ENCODE measurements at places on chromosomes 16 and 17.

DNA sequence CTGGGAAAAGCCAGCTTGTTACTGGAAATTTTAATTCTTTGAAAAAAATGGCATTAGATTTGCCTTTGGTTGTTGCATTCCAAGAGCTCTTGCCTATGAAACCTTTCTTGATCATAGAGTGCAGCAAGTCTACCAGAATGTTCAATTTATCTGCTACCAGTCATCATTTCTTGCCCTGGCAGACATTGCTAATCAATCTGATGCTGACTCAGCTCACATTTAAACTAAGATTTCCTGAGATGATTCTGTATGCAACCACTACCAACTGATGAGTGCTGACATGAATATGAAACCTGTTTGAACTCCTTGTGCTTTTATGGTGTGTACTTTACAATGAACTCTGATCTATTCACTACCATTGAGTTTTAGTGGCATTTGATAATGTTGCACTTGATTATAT, 166.5 kb upstream of the SALL1 start:
- no peak for DNase-seq

DNA sequence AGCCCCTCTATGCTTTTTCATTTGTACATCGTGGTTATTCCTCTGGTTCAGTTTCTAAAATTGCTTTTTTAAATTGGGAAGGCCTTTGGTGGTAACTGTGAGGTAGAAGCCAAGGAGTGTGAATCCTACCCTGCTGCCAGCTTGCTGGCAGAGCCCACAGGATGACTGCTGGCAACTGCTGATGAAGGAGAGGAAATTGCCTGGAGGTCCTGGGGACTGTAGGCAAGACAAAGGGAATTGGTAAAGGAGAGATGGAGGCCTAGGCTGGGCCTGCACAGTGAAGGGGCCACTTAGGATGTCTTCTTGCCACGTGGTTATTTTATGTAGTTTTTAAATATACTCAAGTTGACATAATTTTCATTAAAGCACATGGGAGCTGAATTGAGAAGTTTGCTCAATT, 15.8 kb downstream of the C17orf58 start:
- no peak for DNase-seq

DNA sequence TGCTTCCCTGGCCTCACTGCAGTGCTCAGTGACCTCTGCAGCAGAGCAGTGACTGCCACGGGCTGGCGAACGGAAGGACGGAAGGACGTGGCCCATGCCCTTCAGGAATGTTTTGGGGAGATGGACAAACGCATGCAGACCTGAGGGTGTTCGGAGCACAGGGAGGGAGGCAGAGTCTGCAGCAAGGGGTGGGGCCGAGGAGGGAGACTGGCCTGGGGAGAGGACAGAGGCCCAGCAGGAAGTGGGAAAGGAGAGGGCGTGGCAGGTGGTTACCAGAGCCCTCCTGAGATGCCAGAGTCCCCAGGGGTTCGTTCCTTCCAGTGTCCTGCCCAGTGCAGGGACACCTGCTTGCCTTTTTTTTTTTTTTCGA, 21.9 kb downstream of the ADORA2B start:
- DNase-seq = no peak

GRCh38 chr16:74667255-74667700, 601 bp upstream of the RFWD3 start:
- DNase-seq = peak; percentile 54

GRCh38 chr16:83533193-83533592, 274.6 kb upstream of the HSBP1 start:
- DNase-seq = no peak

GRCh38 chr16:71848622-71849021, 2.8 kb downstream of the ATXN1L start:
- DNase-seq = no peak

DNA sequence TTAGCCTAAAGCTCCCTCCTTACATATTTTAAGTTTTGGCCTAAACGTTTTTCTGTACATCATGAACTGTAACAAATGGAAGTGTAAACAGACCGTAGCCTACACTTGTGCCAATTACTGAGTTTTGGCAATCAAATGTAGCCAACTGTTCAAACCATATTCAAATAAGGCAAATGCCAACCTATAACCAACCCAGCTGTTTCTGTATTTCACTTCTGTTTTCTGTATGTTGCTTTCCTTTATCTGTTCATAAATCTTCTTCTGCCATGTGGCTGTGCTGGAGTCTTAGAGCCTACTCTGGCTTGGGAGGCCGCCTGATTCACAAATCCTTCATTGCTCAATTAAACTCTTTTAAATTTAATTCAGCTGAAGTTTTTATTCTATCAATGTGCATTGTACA, 6.9 kb upstream of the C16orf78 start:
- no peak for DNase-seq

DNA sequence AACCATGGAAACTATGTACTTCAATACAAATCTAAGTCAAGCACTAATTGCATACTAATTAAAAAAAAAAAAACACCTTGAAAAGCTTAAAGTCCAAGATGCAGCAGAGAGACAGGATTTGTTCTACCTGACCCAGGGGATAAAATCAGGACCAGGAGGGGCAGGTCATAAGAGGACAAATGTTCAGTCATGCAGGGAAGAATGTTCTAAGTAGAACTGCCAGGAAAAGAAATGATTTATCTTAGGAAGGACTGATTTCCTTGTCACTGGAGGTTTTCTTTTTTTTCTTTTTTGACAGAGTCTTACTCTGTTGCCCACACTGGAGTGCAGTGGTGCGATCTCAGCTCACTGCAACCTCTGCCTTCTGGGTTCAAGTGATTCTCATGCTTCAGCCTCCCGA, 9.1 kb upstream of the GHDC start:
- no peak for DNase-seq

GRCh38 chr17:2704890-2705248, 6.7 kb downstream of the CLUH start:
- DNase-seq = no peak

DNA sequence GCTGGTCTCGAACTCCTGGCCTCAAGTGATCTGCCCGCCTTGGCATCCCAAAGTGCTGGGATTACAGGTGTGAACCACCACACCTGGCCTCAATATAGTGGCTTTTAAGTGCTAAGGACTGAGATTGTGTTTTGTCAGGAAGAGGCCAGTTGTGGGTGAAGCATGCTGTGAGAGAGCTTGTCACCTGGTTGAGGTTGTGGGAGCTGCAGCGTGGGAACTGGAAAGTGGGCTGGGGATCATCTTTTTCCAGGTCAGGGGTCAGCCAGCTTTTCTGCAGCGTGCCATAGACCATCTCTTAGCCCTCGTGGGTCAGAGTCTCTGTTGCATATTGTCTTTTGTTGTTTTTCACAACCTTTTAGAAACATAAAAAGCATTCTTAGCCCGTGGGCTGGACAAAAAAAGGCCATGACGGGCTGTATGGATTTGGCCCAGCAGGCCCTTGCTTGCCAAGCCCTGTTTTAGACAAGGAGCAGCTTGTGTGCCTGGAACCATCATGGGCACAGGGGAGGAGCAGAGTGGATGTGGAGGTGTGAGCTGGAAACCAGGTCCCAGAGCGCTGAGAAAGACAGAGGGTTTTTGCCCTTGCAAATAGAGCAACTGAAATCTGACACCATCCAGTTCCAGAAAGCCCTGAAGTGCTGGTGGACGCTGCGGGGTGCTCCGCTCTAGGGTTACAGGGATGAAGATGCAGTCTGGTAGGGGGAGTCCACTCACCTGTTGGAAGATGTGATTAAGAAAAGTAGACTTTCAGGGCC, 5.5 kb downstream of the BIRC5 start:
- DNase-seq = no peak

GRCh38 chr17:21278450-21279197, 5.9 kb upstream of the MAP2K3 start:
- peak; percentile 46 for DNase-seq

DNA sequence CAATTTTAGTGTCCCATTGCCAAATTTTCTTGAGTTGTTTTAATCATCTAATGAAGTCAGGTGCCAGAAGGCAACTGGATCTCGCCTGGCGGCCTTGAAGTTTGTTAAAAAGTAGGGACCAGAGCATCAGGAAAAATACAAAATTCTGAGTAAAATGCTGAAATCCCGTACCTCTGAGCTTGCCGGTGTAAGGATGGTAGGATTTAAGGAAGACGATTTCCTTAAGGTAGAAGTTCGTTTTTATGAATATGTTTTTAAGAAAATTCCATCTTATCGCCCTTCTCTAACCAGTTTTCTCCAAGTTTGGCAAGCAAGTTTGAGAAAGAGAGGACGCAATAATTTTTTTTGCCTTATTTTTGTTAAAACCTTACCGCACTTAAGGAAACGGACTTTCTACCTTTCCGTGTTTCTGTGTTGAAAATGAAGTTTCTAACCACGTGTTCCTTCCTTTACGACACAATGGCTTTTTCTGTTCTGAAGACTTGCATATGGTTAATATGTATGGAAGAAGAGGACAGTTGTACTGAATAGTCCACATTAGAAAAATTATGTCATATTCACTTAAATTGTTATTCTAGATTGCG, 748 bp downstream of the ATF7IP2 start:
- no peak for DNase-seq

DNA sequence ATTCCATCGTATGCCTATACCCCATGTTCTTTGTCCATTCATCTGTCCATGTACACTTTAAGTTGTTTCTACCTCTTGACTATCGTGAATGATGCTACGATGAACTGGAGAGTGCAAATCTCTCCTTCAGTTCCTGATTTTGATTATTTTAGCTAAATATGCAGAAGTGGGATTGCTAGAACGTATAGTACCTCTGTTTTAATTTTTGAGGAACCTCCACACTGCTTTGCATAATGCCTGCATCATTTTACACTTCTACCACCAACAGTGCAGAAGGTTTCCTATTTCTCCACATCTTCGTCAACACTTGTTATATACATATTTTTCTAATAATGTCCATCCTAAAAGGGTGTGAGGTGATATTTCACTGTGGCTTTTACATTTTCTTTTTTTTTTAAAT, 43.9 kb downstream of the SDR42E1 start:
- DNase-seq = no peak

GRCh38 chr17:76090517-76091129, 11.6 kb downstream of the ZACN start:
- DNase-seq = no peak

- DNase-seq = no peak
These were observed 38.1 kb downstream of the PHKB start for GRCh38 chr16:47499080-47499699.

- peak; percentile 40 for DNase-seq
These were observed 59.5 kb upstream of the CACNG4 start for GRCh38 chr17:66904760-66905624.

GRCh38 chr17:30558686-30559545, 81.7 kb downstream of the GOSR1 start:
- DNase-seq = no peak

GRCh38 chr17:6413065-6413464, 21.9 kb downstream of the AIPL1 start:
- no peak for DNase-seq

DNA sequence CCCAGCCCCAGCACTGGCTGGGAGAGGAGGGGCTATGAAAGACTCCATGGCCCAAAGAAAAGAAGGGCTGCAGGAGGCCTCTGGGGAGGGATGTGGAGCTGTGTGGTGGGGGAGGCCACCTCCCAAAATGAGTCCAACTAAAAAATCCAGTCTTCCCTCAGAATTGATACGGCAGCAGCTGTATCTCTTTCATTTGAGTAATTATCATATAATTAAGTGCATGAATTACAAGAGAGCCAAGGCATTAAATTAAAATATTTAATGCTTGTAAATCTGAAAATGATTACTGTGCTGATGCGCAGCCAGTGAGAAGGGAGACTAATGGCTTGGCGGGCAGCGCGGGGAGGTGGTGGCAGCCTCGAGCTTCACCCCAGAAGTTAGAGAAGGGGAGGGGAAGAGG, 192.8 kb downstream of the C16orf78 start:
- no peak for DNase-seq

- DNase-seq = peak; percentile 71
These were observed 7.4 kb downstream of the CDK5RAP3 start for GRCh38 chr17:47978324-47978723.

GRCh38 chr17:3127451-3127850, at the start of gene OR1G1:
Gene OR1G1 (minus strand): TSS chr17:3127551. CDS start chr17:3127551, 0 bp downstream.
- no peak for DNase-seq

GRCh38 chr17:82031303-82031884, at the start of gene RAC3:
Gene RAC3 (plus strand): TSS chr17:82031678. CDS start chr17:82031762, 84 bp downstream.
- DNase-seq = no peak

GRCh38 chr17:57406131-57406980, 150.0 kb downstream of the MSI2 start:
- no peak for DNase-seq

- no peak for DNase-seq
These were observed 409.5 kb downstream of the CA10 start for GRCh38 chr17:51748749-51749604.

- DNase-seq = peak; percentile 69
These were observed 5.4 kb upstream of the FSCN2 start for GRCh38 chr17:81522491-81523401.

DNA sequence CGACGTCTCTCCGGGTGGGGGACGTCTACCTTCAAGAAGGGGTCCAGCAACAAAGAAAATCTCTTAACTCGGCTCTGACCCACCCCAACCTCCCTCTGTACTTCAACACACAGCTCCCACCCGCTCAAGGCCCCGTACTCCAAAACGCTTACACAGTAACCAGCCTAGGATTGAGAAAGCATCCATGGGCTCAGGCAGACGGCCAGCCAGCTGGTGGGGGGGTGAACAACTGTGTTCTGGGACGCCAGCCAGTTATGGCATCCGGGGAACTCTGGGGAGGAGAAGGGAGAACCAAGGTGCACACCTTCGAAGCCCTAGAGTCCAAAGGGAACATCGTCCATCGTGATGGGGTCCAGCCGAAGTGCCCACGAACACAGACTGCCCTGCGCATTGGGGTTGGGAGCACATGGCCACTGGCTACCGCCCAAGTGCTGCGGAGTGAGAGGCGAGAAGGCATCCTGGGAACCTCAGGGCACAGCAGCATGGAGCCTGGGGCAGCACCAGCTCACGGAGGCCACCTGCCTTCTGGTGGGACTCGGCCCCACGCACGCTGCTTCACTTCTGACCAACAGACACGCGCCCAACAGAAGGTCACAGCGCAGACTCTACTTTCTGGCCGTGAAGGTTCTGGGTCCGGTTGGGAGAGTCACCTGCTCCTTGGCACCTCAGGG, 14.3 kb downstream of the SLC16A3 start:
- DNase-seq = peak; percentile 88

All from femur (tissue), 1 donor.